ENCODE measurements at places on chromosomes 12 and 14.

- DNase-seq: peak; percentile 72
Observed at GRCh38 chr12:52741375-52742195, 35.6 kb downstream of the KRT76 start.

- peak; percentile 1 for DNase-seq
Observed at GRCh38 chr14:72479461-72479931, 414.4 kb downstream of the DPF3 start.

DNA sequence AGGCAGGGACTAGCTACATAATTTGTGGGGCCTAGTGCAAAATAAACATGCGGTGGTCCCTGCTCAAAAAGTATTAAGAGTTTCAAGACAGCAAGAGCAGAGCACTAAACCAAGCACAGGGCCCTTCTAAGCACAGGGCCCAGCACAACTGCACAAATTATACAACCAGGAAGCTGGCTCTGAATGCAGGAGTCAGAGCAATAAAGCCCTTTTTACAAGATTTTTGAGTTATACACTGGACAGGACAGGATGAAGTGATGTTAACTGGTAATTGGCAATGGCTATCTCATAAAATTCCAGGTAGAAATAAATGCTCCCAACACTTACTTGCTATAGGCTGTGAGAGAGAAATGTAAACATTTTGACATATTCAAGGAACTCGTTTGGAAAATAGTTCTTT is 86.2 kb upstream of the GPHB5 start:
- no peak for DNase-seq

- no peak for DNase-seq
Observed at GRCh38 chr12:32025906-32026305, 66.7 kb downstream of the RESF1 start.

DNA sequence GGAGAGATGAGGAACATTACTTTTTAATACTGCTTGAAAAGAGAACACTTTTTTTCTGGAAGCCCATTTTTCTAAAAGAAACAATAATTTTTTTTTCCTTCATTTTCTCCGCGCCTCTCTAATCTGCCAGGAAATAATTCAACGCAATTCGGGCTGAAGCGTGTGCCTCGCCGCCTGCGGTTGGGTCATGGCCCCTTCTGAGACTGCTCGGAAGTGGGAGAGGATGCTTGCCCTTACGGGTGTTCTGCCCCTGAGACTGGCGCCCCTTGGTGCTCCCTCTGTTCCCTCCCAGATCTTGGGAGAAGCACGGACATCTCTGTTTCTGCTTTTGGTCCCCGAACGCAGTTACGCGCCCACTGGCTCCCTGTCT is 332 bp upstream of the TBC1D30 start:
- DNase-seq: no peak

GRCh38 chr12:12212769-12213168 is 54.1 kb downstream of the LRP6 start:
- no peak for DNase-seq

GRCh38 chr12:288687-289086 is 26.1 kb upstream of the SLC6A13 start:
- no peak for DNase-seq

GRCh38 chr12:103455020-103455763 is 40.6 kb downstream of the C12orf42 start:
- DNase-seq: peak; percentile 91

DNA sequence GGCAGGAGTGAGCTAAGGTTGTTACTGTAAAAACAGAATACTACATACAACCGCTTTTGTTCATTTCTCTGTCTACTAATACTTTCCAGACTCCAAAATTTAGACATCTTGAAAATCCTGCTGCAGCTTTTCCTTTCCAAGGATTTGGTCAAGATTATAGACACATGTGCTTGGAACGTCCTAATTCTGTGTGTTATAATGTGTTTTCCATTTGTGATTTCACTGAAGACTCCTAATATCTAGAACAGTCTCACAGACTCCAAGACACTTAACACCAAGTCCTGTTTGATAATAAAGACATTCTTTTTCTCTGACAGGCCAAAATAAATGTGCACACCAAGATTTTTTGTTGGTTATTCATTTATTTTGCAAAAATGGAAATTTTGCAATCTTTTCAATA is 41.8 kb upstream of the TMTC2 start:
- DNase-seq: no peak

DNA sequence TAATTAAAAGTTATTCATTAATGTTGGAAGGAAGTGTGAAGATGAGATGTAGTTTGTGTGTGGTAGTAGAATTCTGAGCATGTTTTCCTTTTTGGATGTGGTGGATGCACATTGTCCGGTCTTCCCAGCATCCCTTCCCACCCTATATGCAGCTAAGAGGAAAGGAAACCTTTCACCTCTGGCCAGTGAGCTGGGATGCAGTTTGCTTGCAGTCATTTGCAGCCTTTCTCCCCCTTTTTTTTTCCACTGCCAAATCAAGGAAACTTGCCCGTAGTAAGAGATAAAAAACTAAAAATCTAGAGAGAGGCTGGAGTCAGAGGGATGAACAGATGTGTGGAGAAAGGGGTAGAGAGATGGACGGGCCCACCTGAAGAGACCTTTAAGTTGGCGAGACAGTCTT is 72.5 kb upstream of the SLC38A2 start:
- no peak for DNase-seq

DNA sequence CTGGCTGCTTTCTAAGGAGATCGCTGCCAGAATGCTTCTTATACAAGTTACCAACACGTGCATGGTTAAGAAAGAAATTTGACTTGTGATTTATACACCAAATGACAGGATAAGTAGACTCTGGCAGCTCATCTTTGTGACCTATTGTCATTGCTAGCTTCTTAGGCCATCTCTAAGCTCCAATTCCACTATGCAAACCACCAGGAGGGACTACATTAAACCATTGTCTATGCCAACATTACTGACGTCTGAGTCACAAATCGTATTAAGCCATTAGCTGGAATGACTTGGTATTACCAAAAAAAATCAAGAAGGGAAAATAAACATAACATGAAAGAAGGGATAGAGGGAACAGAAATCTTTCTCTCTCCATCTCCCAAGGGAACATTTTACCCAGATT is 15.8 kb upstream of the VPS33A start:
- no peak for DNase-seq

DNA sequence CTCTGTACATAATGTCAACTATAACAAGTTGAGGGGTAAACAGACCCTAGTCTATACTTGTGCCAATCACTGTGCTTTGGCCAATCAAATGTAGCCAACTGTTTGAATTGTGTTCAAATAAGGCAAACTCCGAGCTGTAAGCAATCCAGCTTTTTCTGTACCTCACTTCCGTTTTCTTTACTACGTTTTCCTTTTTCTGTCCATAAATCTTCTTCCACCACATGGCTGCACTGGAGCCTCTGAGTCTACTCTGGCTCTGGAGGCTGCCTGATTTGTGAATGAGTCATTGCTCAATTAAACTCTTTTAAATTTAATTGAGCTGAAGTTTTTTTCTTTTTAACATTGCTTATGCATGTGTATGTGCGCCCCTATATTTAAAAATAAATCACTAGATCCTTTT is 29.7 kb downstream of the CLEC1A start:
- DNase-seq: peak; percentile 70

DNA sequence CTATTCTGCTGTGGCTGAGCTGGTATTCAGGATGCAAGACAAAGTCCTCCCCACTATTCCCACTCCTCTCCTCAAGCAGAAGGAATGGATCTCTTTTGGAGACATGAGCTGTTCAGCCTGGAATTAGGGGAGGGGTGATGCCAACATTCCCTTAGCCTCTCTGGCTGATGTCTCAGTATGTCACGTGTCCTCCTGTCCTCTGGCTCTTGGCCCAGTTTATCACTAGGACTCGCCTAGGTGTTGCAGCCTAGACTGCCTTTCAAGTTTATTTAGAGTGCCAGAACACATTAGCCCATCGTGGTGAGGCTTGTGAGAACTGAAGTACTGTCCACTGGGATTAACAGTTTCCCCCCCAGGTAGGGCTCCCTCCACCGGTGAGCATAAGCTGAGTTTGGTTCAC is 239.9 kb upstream of the MIS18BP1 start:
- no peak for DNase-seq
